CD8-positive, alpha-beta T cell (primary cell): ENCODE measurements at places on chromosomes 2 and 18. TPM values are rescaled to one million over a fixed set of nuclear protein-coding genes. Genes with fewer than 3 reads are reported as not detected.

- no peak for DNase-seq
These were observed 51.1 kb downstream of the COLEC12 start for GRCh38 chr18:449374-449773.

GRCh38 chr2:148058641-148059040 is 37.8 kb downstream of the MBD5 start:
- no peak for DNase-seq

DNA sequence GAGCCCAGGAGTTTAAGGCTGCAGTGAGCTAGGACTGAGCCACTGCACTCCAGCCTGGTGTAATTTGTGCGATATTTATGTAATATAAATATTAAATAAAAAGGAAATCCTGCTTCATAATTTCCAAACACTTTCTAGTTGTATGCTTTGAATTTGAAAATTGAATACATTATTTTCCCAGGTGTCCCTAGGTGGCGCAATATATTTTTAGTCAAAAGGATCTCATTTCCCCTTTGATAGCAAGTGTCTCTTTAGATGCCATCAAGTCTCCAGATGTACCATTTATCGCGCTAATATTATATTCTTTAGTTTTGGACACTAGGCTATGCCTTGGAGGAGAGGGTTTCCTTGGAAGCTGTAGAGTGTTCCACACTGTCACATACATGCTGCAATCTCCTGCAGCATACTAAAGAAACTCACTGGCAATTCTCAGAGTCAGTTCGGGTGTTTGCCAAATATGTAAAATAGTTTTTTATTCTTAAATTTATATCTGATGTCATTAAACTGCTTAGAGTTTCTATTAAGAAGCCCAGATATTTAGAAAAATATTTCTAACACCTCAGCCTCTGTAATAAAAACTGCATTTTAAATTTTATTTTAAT is 5.6 kb upstream of the WDR7 start:
- peak; percentile 56 for DNase-seq

DNA sequence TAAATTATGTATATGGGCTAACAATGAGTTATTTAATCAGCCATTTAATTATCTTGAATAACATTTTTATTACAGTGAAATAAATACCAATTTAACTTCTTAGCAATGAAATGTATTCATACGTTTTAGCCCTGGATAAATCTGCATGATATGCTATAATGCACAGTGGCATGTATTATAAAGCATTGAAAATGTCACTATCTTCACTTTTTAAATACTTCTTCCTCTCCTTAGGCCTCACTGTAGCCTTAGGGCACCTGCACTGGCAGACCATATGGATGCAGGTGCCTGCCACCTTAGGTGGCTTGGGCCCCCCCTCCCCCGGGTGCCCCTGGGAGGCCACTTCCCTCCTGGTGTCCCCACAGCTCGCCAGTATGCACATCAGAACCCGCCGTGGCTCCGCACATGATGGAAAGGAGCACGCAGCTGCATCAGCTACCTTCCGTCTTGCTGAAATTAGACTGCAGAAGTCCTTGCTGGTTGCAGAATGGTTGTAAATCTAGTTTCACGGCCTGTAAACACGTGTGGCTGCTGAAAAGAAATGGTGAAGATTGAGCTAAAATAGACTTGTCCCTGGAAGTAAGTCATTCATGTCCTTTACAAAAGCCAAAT is 56.7 kb downstream of the ADI1 start:
- DNase-seq, result no peak

DNA sequence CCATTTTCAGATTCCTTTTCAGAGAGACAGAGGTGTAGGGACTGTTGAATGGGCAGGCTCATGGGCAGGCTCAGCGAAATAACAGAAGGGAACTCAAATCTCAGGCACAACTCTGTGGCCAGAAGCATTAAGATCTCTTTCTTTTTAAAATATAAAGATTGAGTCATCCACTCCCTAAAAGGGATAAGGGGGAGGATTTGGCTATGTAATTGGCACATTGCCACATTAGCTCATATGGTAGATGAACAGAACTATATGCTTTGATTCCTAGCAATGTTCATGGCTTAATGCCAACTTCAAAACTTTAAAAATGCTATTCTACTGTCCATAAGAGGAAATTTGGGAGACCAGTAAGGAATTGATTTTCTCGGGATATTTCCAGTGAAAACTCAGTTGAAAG is 53.8 kb upstream of the SLC5A7 start:
- DNase-seq, result no peak

GRCh38 chr2:37771600-37772088 is 100.2 kb upstream of the CDC42EP3 start:
- no peak for DNase-seq

DNA sequence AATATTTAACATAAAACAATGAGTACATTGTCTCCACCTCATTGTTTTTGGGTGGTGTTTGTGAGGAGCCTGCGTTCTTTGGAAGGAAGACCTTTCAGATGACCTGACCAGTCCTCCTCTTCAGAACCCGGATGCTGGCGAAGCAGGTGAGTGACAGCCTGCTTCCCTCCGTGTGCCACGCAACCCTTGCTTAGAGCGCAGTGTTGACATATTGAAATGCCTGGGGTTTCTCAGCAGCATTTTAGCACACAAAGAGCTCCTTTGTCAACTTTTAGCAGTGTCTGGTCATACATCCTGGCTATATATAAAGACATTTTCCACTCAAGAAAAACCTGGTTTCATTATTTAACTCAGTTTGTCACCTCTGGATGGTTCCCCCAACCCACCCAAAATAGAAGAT is 335.7 kb upstream of the POU3F3 start:
- no peak for DNase-seq

DNA sequence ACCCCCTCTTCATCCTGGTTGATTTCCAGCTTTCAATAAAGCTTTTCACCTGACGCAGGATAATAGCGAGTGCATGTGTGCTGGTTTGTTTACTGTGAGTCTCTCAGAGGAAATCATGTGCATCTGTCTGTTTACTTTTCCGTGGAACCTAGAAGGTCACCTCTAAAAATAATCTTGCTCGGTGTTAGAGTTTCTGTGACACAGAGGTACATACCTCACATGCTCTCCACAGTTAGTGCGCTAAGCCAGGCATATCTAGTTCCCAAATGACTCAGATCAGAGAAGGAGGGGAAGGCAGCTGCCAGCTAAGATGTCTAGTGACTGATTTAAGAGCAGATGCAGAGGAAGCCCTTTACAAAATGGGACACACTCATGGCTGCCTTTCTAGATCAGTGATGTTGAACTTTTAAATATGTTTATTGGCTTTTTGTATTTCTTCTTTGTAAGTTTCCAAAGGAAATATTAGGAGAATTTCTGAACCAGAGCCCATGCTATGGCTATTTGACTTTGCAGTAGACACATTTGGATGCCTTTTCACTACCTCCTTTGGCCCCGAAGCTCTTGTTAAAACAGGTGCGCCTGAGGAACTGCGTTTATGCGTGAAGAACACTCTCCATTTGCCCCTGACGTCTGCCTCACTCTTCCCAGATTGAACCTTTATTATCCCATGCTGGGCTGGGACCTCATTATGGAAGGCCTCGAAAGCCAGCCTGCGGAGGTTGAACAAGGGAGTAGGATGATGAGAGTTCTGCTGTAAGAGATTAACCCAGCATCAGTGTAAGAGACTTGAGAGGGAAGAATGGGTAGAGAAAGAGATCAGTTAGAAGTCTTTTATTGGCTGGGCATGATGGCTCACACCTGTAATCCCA is 145.6 kb downstream of the FAM161A start:
- no peak for DNase-seq

- DNase-seq, result no peak
These were observed 174.0 kb downstream of the PTGR3 start for GRCh38 chr18:75034937-75035336.

DNA sequence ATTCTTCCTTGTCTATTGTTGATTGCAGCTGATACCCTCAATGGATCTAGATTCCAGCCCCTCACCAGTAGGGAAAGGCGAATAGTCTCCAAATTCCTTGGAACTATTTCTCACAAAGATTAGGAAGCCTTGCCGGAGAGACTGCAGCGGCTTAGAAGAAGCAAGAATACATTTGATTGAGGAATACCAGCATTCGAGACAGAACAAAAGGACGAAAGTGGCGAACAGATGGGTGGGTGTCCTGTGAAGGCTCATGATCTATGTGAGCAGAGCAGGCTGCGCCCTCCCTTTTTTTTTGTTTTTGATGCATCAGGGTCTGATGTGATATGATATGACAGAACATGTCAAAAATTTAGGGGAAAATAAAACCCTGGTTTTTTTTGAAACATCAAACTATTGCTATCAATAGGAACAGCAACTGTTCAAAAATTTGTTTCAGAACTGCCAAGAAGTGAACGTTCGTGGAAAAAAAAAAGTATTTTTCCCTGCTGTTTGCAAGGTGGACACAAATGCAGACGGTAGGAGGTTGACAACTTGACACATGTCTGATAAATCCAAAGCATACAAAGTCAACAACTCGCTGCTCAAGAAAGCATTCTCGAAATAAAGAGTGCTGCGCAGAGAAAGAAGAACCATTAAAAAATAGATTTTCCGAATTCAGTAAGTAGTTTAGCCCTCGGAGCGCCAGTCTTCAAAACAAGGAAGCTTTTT is 49.1 kb downstream of the PTGR3 start:
- no peak for DNase-seq

GRCh38 chr2:227862741-227863588 is 8.5 kb upstream of the DAW1 start:
- no peak for DNase-seq

DNA sequence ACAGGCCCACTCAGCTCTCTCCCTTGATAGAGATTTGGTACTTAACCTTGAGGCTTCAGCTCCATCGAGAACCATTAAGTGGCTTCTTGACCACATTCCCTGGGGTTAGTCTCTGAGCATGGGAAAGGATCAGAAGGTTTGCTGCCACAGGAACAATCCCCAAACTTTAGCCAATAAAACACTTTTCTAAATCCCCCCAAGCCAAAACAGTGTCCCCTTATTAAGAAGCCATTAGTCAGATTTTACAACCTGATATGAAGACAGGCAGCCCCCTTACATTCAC is 37.7 kb upstream of the SLC8A1 start:
- DNase-seq, result no peak

DNA sequence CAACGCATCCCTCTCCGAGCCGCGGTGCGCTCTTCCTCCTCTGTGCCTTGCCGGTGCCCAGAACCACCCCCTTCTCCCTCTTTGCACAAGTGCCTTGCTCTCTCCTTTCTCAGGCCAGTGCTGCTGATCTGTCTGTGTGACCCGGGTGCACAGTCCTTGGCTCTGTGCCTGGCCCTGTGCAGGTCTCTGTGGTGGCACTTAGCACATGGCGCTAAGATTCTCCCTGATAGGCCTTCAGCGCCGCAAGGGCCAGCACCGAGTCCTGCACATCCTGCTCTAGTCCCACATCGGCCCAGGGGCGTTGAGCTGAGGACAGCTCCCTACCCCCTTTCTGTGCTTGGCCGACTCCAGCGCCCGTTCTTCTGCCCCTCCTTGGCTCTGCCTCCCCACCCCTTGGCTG is 136.1 kb downstream of the NEDD4L start:
- no peak for DNase-seq

DNA sequence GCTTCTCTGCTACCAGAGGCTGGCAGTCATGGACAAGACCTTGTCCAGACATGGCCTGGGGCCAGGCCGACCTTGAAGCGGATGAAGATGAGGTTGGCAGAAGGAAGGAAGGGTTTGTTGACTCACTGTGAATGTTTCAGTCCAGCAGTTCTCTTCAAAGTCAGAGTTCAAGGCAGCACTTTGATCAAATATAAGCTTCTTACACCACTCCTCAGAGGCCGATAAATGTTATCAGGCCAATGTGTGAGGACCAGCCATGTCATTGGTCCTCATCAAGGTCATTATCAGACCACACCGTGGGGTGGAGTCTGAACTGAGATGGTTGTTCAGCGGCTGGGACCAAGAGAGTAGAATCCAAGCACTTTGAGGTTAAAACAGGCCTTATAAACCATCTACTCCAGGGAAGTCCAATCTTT is 35.5 kb downstream of the QPCT start:
- no peak for DNase-seq

DNA sequence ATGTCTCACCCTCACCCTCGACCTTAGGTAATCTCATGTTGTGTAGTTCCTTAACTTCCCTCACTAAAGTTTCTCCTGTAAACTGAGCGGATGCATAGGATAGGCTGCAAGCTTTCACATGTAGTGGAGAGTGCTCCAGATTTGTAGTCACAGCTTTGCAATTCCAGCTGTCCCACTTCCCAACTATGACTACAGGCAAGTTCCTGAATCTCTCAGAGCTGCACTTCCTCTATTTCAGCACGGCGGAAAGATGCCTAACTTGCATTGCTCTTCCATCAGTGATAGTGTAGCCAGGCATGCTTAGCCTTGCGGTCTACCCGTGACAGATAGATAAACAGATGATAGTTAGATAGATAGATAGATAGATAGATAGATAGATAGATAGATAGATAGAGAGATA is 183.1 kb upstream of the CCDC68 start:
- no peak for DNase-seq

- no peak for DNase-seq
These were observed 45.4 kb downstream of the INO80D start for GRCh38 chr2:206040525-206040924.

DNA sequence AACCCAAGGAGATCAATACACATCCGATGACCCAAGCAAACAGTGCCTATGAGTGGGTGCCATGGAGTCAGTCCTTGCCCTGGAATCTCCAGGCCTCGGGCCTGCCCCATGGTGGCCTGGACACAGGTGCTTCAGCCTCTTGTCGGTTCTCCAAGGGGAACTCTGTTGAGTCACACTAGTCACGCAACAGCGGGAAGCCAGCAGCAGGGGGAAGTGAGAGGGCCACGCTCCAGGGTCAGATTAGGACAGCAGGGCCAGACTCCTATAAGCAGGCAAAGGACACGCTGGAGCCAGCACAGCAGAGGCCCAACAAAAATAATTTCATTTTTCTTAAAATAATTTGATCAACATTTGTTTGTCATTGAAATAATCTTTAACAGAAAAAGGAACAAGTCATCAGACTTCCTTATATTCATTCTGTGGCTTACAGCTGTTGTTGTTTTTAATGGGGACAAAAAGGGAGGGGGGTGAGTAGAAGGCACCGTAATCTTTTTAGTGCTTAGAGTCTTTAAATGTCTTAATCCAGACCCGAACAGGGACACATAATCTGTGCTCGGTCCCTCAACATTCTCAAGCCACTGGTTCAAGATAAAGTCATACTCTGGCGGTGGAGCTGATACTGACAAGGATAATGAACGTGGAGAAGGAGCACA is 16.4 kb upstream of the ARMC9 start:
- DNase-seq, result no peak

DNA sequence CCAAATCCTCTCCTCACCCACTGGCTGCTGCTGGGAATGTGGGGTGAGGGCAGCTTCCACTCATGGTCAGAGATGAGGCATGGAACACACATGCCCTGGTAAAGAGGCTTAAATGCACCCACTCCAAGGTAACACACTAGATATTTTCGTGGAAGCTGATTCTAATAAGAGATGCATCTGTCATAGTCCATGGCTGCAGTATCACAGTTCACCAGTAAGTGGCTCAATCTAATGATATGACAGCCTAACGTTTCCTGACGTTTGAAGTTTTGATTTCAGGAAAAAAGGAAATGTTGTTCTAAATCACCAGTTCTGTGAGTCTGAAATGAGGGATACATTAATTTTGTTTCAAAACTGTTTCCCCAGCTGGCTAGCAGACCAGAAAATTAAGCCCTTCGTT is 38.2 kb downstream of the LCT start:
- no peak for DNase-seq

The C2orf92 gene
- total RNA-seq, result 7.8 TPM

The FBLN7 gene
- total RNA-seq, result 2.5 TPM

The COL3A1 gene
- total RNA-seq, result not detected

The TMEM18 gene
- 30.7 TPM for total RNA-seq

The TMX3 gene
- total RNA-seq, result 28.5 TPM

The PRKAG3 gene
- total RNA-seq, result not detected

The PIEZO2 gene
- not detected for total RNA-seq

The AFTPH gene
- 23.0 TPM for total RNA-seq

The MEIS1 gene
- not detected for total RNA-seq

The WBP1 gene
- total RNA-seq, result 70.6 TPM

The DNAJC27 gene
- total RNA-seq, result 18.9 TPM

The HOXD12 gene
- total RNA-seq, result not detected

The NLRC4 gene
- not detected for total RNA-seq
